Activated naive CD4-positive, alpha-beta T cell (primary cell): ENCODE measurements at places on chromosomes 1 and 21.

DNA sequence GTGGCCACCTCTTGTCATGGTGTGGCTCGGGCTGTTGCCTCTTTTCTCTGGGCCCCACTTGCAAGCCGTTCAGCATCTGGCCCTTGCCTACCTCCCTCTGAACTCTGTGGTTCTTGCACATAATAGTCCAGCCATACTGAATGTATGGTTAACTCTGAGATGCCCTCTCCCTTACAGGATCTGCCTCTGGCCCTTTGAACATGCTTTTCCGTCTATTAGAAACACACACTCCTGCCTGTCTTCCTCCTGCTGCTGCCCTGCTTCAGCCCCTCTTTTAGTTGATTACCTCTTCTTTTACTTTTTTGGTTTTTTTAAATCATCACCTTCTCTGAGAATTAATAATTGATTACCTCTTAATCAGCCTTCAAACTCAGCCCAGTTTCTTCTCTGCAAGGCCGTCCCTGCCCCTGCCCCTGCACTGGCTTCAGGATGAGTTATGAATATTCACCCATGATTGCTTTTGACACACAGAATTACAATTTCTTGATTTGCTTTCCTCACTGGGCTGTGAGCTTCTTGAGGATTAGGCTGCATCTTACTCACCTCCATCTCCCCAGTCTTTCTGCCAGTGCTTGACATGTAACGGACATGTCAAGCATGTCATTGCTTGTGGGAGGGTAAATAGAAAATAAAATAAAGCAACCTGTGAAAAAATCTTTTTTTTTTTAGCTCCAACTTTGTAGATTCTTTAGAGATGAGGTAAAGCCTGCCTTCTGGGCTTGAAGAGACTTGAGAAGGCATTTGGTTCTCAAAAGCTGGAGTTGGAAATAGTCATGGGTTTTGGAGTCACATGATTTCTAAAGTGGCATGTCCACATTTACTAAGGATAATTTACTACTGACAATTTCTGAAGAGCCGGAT lies 158.3 kb downstream of the PLXNA2 start:
- no peak for DNase-seq

- no peak for DNase-seq
Observed at GRCh38 chr1:22364326-22364650, 87.4 kb upstream of the ZBTB40 start.

- no peak for DNase-seq
Observed at GRCh38 chr1:160789051-160789701, 6.8 kb upstream of the LY9 start.

- DNase-seq, result no peak
Observed at GRCh38 chr1:168136709-168137514, at the start of gene GPR161. TSS of gene GPR161 (minus strand) at chr1:168136930. CDS start at chr1:168104850, 32,080 bp downstream.

DNA sequence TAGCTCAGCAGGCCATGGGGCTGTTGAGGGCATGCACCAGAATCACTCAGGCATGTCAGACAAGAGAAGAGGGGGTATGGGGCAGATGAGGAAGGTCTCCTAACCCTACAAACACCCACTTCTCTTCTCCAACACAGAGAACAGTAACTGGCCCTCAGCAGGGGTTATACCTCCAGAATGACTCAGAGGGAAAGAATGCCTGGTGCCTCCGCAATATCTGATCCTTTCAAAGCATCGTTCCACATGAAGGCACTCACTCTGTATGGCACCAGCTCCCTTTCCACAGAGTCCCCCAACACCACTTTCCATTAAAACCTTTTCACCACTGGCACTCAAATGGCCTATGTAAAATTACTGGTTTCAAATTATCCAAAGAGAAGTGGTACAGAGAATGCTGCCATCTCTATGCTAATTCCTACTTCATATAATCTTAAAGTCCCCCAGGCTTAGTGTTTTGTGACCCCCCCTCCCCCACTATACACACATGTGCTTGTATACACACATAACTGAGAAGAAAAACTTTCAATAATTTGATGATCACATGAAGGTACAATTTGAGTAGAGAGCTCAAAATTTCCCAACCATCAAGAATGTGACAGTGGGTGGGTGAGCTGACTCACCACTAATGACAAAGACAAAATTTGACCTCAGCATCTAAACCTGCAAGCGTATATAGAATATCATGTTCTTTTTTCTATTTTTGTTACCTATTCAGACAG lies 91.5 kb downstream of the SIPA1L2 start:
- DNase-seq, result no peak

GRCh38 chr1:165152109-165152508 lies 204.4 kb downstream of the LMX1A start:
- no peak for DNase-seq

DNA sequence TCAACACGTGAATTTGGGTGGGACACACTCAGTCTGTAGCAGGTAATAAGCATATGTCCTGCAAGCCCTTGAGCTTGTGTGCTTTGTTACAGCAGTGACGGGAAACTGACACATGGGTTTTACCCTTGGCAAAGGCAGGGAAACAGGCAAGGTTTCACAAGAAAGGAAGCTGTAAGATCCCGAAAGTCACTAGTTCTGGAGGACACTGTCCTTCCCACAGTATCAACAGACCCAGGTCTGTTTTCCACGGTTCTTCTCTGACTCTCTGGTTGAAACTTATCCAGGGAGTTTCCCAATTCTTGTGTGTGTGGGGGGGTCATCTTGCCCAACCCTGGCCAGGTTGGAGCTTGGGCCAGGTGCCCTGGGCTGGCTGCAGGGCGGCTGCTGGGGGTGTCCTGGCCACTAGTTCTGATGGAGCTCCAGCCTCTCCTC lies 29.3 kb upstream of the ZBTB21 start:
- DNase-seq, result no peak

GRCh38 chr1:114040273-114041015 lies 61.2 kb downstream of the OLFML3 start:
- DNase-seq, result no peak

DNA sequence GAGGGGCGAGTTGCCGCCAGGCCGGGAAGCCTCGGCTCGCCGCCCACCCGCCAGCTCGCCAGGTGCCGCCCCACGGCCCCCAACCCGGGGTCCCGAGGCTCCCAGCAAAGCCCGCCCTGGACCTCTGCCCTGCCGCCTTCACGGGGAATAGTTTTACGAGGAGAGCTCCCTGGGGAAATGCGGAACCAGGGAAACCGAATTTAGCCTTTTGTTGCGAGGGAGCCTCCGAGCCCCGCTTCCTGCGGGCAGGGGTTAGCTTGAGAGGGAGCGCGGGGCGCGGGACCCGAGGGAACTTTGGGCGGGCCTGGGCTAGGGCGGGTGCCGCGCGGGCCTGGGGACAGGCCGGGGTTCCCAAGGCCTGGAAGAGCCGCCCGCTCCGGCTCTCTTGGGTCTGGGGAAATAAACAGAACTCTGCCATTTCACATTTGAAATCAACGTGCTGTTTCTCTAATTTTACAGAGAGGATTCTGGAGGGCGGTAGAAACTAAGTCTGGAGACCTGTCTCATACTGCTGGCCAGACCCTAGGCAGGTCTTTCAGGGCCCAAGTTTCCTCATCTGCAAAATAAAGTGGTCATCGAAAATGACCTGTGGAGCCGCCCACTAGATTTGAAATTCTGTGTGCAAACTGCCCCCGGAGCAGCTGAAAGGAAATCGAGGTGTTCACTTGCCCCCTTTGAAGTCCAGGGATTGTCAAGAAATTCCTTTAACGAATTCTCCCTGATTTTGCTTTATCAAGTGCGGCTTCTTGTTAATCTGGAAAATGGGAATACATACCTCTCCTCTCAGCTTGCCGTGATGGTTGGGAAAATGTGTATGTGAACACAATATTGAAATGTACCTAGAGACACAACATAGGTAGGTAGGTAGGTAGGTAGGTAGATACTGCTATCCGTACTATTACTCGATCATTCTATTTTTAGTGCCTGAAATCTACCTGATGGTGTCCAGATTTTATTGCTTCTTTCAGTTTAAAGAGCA lies 749 bp upstream of the GLUL start:
- DNase-seq, result no peak

- no peak for DNase-seq
Observed at GRCh38 chr21:45932922-45933502, 48.6 kb upstream of the COL6A1 start.

GRCh38 chr1:162144853-162145252 lies 75.4 kb downstream of the NOS1AP start:
- DNase-seq, result no peak

DNA sequence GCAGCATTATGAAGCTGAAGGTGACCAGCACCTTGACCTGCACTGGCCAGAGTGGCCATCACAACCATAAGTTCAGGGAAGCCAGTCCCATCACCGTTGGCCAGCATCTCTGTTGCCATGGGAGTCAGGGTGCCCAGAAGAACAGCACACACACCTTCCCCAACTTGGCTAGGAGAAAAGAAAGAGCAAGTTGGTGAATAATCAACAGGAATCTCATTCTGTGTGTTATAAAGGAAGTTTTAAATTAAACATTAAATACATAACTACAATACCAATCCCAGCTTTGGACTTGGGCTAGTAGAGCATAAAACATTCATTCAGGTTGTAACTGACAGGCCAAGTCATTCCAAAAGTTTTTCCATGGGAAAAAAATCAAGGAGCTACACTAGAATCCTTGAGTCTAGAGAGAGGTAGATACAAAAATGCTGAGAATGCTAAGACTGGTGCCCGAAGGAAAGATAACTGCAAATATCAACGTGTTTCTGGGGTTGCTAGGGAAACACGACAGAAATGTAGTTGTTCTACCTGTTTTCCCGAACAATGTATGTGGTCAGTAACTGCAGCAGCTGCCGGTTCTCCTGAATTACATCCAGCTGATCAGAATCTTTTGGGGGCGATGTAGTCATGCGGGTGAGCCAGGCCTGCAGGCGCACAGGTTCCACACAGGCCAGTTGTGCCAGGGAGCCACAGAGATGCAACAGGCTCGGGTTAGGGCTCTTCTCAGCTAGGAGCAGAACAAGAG lies 45.6 kb downstream of the UBR4 start:
- no peak for DNase-seq

DNA sequence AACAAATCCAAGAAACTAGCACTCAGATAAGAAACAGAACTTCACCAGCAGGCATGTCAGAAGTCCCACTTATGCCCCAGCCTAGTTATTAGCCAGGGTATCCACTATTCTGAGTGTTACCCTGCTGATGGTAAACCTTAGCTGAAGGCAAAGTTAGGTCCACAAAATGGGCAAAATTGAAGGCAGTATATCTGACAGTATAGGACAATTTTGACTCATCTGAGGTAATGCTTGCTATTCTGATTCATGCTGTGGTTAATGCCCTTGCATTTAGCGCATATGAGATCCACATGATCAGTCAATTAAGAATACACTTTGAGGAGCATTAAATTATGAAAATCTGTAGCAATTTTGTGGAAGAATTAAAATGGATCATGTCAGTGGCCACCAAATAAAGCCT lies 15.1 kb downstream of the IFI44 start:
- DNase-seq, result no peak

DNA sequence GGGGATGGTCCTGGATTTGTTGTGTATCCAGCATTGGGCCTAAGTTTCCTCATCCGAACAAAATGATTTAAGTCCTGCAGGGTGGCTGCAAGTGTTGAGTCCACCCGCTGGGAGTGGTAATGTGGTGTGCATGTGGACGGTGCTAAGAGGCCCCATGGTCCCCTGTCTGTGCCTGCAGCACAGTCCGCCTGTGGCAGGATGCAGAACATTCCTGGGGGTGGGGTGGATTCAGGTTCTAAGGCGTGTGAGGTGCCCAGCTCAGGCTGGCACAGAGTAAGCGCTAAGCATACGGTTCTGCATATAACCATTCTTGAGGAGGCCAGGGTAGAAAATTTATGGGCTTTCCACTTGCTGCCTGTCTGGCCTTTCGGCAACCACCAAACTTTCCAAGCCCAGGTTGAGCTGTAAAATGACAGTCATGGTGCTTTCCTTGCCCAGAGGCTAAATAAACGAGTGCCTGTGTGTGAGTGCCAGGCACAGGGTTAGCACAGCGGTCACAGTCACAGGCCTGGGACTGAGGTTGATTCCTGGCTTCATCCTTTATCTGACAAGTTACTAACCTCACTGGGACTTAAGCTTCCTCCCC lies 30.7 kb downstream of the SLC2A1 start:
- DNase-seq, result no peak

- no peak for DNase-seq
Observed at GRCh38 chr1:43270421-43271095, 775 bp downstream of the TMEM125 start.

GRCh38 chr1:211632117-211632807 lies 43.2 kb downstream of the NEK2 start:
- DNase-seq, result no peak

- no peak for DNase-seq
Observed at GRCh38 chr1:20220036-20220435, 33.7 kb upstream of the PLA2G2C start.

DNA sequence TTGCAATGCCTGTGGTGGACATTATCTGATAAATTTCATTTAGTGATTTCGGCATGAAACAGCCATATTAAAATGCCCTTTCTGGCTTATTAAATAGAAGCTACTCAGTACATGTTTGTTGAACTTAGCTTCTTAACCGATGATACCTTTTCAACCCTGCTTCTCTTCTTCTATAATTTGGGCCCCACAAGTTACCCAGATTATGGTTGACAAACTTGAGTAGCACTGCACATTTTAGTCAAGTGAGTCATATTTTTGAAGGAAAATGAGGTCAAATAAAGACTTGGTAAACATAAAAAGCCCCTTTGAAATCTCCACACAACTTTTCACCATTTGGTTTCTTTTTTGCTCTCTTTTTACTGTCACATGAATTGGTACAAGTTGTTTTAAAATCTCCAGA lies 33.8 kb downstream of the GIPC2 start:
- DNase-seq, result no peak

DNA sequence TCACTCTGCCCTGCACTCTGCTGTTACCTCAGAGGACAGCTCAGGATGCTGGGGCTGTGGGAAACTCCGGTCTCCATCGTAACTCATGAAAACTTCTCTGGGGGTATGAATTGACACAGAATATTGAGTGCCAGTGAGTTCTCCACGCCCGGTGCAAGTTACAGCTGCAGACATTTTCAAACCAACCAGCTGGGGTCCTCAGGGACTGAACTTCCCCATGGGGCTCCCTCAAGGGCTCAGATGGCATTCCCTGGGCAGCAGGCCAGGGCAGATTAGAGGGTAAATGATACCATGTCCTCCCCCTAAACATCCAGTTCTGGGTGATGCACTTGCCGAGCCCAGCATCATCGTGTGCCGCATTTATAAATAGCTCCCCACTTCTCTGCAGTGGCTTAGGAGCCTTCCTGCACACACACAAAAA lies 27.8 kb upstream of the CCSAP start:
- no peak for DNase-seq

DNA sequence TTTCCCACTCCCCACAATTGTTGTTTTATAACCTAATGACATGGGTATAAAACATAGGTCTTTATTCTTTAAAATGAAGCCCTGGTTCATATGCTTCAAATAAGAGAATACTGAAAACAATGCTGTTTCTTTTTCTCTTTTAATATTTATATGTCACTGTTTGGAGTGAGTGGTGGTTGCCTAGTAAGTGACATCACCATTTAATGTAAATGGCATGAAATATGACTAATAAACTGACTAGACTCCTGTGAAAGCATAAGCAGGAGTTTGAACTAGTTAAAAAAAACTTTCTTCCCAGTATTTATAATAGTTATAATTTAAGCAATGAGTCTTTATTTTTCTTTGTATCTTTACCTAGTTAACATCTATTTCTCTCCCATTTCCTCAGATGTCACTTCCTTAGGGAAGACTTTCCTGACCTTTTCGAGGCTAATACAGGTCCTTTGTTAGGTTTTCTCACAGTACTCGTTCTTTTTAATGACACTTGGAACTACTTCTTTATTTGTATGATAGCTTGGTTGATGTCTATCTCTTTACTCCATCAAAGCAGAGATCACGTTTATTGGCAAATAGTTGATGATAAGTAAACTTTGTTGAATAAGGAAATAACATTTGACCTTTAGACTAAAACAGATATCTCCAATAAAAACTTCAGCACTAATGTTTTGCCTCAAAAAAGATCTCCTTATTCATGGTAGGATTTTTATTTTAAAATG lies 105.4 kb upstream of the PDC start:
- DNase-seq, result no peak

GRCh38 chr1:228101614-228101993 lies 1.5 kb downstream of the C1orf35 start:
- no peak for DNase-seq
